Left ventricle myocardium superior (tissue), 1 donor: ENCODE measurements at places on chromosomes 4 and X.

- no peak for DNase-seq
Measured at GRCh38 chr4:63017300-63017699, 1392.0 kb downstream of the TECRL start.

GRCh38 chrX:39985071-39985470 lies 112.7 kb downstream of the BCOR start:
- DNase-seq: no peak

- DNase-seq: no peak
Measured at GRCh38 chr4:23234716-23235115, 542.0 kb downstream of the GBA3 start.

- no peak for DNase-seq
Measured at GRCh38 chr4:93346840-93347239, 481.7 kb upstream of the ATOH1 start.

DNA sequence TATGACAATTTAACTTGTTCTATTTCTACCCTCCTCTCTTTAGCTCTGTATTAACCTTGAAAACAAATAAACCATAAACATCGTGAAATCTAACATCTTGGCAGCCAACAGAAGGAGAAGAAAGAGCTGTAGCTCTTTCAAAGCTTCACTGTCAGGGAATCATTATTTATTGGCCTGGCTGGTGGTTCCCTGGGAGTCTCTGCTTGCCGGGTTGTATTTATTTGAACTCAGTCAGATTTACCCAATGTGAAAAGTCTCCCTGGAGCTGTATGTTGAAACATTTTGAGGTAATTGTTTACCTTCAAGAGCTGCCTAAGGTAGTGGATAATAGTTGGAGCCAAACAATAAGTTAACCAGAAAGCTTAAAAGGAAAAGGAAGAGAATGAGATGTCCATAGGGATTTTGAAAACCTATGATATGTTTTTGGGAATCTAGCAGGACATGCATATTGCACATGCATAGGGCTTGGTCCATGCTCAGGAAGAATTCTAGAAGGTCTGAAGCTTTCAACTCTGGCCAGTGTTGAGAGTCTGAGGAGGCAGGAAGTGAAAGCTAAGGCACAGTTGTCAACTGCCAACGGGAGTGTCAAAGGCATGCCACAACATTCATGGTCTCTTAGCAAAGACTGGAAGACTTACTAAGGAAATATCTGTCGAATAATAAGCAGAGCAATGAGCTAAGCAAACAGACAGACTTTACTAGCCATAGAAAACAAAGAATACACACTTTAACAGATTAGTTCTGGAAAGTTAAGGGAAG lies 621.6 kb downstream of the PCDH7 start:
- no peak for DNase-seq

DNA sequence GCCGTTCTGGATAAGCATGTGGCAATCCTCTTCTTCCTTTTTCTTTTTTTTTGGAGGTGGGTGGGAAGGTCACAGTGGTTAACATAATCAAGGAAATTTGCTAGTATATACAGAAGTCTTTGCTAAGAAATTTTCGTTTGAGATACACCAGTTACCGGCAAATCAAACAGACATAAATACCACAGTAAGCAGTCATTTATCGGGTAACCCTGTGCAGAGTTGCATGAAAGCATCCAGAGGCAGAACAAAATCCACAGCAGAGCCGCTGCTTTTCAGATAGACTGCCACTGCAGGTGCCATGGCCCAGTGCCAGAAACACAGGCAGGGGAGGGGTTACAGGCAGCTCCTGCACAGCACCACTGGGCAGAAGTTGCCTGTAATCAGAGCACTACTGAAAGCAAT lies 179.1 kb upstream of the MAB21L2 start:
- peak; percentile 79 for DNase-seq

GRCh38 chr4:126727461-126727860 lies 905.3 kb upstream of the INTU start:
- DNase-seq: no peak

GRCh38 chrX:11375614-11376119 lies 82.5 kb downstream of the AMELX start:
- no peak for DNase-seq

- no peak for DNase-seq
Measured at GRCh38 chr4:60366661-60367060, 833.5 kb upstream of the ADGRL3 start.

- no peak for DNase-seq
Measured at GRCh38 chrX:150454508-150455214, 91.5 kb downstream of the MAMLD1 start.

DNA sequence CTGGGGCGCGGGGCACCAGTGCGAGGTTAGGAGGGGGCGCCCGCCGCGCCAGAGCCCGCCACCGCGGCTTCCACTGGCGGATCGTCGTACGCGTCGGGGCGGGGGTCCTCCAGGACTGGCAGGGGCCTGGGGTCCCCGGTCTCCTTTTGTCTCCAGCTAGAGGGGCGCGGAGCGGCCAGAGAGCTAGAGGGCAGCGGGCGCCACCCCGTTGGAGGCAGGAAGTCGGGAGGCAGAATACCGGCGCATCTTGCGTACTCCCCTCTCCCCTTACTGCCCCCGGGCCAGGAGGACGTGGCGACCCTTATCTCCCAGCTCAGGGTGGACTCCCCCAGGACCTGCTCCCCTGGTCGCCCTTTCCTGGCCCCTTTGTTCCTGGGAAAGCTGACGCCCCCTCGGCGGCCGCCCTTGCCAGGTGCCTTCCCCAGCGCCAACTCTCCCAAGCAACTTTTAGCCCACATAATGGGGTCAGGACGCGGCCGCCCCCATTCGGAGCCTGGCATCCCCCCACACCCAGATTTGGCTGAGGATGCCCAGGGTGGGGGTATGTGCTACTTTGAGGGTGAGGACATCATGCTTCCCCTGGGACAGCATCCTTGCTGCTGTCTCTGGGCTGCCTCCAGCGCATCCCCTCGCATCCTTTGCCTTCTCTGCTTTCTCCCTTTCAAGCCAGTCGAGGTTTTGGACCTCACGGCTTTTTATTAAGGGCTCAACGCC lies 933 bp downstream of the CNKSR2 start:
- peak; percentile 21 for DNase-seq

GRCh38 chrX:41922431-41923151 lies 763 bp downstream of the CASK start:
- DNase-seq: peak; percentile 48

GRCh38 chr4:87109121-87109520 lies 111.3 kb downstream of the KLHL8 start:
- no peak for DNase-seq

- DNase-seq: no peak
Measured at GRCh38 chr4:43341741-43342140, 449.2 kb downstream of the GRXCR1 start.

DNA sequence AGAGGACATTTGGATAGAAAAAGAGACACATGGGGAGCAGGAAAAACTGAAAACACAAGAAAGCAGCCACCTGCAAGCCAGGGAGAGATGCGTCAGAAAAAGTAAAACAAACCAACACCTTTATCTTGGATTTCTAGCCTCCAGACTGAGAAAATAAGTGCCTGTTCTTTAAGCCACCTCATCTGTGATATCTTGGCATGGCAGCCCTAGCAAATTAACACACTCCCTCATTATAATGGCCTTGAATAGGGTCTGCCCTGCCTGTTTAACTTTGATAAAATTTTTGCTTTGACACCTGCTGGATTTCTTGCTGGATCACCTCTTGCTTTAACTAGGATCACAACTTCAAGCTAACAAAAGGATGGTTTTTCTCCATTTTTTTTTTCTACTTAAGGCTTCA lies 1892.0 kb upstream of the IGFBP7 start:
- no peak for DNase-seq

DNA sequence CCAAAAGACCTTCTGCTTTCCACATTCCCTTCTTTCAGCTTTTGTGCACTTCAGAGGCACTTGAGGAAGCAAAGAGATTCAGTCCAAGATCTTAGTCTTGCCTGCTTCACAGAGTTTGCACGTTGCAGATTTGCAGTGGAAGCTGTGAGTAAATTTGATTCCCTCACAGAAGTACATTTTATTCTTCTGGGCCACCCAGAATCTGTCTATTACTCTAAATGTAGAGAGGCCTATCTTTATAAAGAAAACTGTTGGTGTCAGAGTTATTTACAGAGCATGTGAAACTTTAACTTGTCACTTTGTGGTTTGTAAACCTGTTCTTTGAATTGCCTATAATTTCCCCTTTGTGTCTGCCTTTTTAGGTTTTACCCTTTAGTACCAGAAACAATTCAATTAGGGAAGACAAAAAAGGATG lies 15.5 kb downstream of the SPRY1 start:
- no peak for DNase-seq

DNA sequence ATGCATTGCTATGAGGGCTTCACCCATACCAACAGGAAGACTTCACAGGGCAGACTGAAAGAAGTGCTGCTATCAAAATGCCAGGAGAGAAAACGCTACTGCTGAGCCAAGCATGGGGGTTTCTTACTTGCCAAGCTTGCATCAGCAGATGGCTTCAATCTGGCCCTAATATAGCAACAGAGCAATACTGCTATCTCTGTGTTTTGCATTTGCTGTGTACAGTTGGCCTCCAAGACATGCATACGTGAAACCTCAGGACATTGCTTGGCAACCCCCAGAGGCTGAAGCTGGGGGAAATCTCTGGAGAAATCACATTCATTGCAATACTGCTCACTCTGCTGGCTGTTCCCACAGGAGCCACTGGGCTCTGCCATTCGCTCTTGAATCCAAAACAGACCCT lies 127.2 kb upstream of the GPC4 start:
- DNase-seq: no peak

DNA sequence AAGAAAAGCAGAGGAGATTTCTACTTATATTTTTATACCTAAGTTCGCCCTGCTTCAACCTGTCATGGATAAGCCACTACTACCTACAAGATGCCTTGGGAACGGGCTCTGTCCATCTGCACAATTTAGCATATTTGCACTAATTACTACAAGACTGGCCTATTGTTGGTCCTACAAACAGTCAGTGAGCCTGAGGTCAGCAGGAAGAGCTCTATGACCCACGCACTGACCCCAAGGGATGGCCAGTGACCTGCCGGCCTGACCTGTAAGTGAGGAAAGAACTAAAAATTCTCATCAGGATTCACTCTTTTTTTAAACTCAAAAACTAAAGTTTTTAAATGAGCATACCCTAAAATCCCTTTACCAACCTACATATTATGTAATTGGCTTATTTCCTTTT lies 142.0 kb downstream of the COL25A1 start:
- DNase-seq: no peak

- no peak for DNase-seq
Measured at GRCh38 chrX:81355436-81355835, 153.5 kb downstream of the SH3BGRL start.

DNA sequence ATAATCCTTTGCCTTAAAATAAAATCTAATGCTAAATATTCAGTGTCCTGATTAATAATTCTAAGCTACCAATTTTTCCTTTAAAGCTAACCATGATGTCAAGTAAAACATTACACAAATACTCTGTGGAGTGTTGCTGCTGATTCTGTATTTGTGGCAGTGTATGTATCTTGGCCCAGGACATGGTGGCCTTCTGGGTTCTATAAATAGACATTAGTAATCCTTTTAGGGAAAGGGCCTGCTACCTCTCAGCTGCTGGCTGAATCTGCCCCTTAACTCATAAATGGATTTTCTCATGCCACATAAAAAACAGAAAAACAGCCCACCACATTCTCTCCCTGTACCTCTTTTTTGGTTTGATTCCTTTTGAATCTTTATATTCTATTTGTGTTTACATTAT lies 1.2 kb upstream of the XK start:
- no peak for DNase-seq

GRCh38 chrX:87063642-87064041 lies 454.0 kb upstream of the KLHL4 start:
- DNase-seq: no peak

- no peak for DNase-seq
Measured at GRCh38 chrX:13397878-13398818, 78.3 kb upstream of the ATXN3L start.

- DNase-seq: peak; percentile 72
Measured at GRCh38 chr4:2364654-2365053, 53.8 kb downstream of the ZFYVE28 start.

GRCh38 chr4:125043486-125043885 lies 271.3 kb upstream of the FAT4 start:
- DNase-seq: no peak

GRCh38 chr4:147325571-147325981 lies 155.3 kb upstream of the EDNRA start:
- DNase-seq: no peak

DNA sequence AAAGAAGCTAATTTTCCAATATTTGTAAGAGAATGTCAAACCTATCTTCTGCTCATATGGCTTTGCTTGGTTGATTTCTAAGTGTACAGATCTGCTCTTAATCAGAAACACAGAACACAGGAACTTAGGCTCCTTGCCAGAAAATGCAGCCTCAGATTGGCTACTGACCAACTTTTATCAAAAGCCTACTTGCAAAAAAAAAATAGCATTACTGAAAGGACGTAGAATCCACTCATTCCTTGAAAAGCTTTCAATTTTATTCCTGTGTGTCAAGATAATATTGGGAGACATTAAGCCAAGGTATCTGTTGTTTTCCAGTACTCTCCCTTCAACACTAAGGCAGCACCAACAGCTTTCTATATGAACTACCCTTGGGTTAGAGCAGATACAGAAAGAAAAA lies 127.6 kb upstream of the INTU start:
- no peak for DNase-seq

GRCh38 chrX:17553469-17553868 lies 178.5 kb downstream of the NHS start:
- DNase-seq: no peak

GRCh38 chr4:13765539-13765938 lies 138.0 kb upstream of the BOD1L1 start:
- no peak for DNase-seq

- DNase-seq: peak; percentile 57
Measured at GRCh38 chr4:183823434-183823833, 81.7 kb upstream of the STOX2 start.

DNA sequence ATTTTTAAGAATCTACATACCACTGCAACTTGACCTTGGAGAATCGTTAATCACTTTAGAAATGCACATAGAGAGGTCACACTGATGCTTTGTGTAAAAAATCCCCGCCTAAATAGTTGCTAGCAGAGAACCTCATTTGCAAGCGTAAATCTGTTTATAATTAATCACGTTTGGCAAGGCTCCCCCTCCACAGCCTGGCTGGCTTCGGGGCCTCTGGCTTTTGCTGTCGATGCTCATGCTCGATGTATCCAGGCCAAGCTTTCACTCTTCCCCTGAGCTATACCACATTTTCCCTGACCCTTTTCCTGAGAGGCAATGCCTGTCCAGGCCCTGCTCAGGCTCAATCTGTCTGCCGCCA lies 23.4 kb downstream of the CYTL1 start:
- DNase-seq: no peak

DNA sequence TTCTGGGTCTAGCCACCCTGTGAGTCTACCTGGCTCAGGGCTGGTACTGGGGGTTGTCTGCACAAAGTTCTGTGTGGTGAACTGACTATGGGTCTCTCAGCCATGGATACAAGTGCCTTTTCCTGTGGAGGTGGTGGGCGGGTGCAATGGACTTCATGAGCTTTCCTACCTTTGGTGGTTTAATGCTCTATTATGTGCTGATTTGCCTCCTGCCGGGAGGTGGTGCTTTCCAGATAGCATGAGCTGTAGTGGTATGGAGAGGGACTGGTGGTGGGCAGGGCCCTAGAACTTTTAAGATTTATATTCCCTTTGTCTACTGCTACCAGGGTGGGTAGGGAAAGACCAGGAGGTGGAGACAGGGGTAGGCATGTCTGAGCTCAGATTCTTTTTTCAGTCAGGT lies 48.0 kb downstream of the PBDC1 start:
- DNase-seq: no peak
